ENCODE measurements at places on chromosomes 11 and 22.

- DNase-seq: no peak
These were observed 860 bp downstream of the PRMT3 start for GRCh38 chr11:20388096-20389055.

DNA sequence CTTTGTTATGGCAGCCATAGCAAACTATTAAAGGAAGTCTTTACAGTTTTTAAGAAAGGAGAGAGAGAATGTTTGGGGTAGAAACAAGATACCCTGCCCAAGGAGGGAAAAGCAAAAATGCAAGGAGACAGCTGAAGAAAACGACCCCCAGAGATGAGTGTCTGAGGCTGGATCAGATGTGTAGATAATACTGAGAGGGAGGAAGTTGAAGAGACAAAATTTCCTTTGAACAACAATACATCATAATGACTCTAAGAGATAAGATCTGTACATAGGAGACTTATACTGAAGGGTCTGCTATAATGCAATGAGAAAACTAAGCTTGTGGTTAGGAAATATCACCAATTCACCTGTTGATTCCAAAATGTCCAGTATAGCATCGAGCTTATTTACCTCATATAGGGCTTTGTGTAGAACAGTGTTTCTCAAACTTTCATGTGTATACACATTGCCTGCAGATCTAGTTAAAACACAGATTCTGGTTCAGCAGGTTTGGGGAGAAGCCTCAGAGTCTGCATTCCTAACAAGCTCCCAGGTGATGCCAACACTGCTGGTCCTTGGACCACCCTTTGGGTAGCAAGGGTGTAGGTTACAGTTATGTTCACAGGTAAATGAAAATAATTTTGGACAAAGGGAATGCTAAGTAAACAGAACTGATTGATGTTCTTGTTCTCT is 5.8 kb upstream of the CEP295 start:
- DNase-seq: no peak

DNA sequence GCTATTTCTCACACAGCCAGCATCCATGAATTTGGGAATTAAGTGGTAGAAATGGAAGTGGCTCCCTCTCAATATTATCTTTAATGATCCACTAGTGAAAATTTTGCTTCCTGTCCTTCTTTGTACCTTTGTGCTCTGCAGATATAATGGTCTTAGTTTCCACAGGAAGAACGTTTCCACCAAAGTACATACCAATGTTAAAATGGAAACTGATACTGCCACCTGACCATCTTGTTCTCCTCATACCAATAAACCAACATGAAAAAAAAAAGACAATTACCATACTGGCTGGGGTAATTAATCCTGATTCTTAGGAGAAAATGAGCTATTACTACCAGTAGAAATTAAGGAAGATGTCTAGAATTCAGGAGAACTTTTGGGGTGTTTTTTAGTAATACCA is 32.3 kb downstream of the C11orf65 start:
- DNase-seq: no peak

DNA sequence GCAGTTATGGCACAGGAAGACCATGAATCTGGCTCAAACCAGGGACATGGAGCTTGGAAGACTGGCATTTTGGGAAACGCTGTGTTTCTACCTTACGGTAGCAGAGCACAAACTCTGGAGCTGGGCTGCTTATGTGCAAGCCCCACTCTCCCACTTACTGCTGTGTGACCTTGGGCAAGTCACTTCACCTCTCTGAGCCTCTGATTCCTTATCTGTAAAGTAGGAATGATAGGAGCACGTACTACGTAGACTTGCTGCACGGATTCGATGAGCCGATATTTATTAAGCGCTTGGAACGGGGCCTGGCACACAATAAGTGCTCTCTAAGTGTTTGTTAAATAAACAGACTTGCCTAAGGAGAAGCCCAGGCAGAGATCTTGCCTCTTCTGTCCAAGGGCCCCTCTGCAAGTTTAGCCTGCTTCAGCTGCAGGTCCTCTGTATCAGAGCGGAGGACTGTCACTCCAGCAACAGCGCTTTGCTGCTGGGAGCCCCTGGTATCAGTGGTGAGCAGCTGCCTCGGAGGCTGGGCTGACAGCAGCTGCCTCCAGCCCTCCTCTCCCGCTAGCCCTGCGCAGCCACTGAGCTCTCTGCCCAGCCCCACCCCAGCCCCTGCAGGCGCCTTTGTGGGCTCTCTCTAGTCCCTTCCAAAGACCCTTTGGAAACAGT is 96.9 kb upstream of the ANO1 start:
- no peak for DNase-seq

- DNase-seq: peak; percentile 9
These were observed 16.6 kb downstream of the IL10RA start for GRCh38 chr11:118002541-118003423.

DNA sequence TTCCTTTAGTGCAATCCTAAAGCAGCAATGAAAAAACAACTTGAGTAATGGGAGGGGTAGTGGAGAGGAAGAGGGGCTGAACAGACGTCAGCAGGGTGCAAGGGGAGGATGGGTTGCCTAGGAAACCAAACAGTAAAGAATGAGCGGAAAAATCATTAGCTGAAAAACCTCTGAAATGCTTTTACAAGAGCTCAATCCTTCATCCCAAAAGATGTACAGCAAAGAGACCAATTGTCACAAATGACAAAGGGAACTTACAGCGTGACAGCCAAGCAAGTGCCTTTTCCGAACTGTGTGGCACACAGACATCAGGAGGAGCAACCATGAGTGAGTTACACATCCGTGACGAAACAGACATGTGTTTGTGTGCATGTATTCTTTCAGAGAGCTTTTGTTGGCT is 104.6 kb downstream of the SIK3 start:
- DNase-seq: peak; percentile 17

DNA sequence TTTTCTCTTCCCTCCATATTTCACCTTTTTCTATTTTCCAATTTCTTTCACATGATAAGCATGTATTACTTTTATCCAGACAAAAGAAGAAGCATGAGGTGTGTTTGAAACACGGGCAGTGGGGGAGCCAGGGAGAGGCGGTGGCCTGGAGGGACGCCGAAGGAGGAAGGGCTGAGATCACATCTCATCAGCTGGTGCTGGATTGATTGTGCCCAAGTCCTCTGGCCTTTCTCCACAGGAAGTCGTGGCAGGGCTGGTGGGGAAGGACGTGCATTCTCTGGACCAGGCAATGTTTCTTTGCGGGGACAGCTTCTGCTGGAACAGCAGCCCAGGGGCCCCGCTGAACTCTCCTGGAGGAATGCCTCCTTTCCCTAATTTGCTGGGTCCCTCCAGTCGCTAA is 82.9 kb downstream of the MIAT start:
- DNase-seq: no peak

DNA sequence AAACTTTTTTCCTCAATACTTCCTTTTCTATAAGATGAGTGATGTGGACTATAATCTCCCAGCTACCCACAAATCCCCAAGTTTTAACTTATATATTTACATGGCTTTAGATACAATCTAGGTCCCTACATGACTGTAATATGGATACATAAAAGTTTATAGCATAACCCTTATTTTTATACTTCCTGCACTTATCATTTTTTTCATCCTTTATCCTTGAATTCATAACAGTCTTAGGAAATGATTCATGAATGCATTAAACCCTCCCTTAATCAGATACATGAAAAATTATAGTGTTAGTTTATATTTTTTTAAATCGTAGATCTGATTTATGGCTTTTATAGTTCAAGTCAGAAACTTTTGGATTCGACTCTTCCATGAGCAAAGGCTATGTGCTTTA is 195.8 kb downstream of the MAML2 start:
- DNase-seq: peak; percentile 45

DNA sequence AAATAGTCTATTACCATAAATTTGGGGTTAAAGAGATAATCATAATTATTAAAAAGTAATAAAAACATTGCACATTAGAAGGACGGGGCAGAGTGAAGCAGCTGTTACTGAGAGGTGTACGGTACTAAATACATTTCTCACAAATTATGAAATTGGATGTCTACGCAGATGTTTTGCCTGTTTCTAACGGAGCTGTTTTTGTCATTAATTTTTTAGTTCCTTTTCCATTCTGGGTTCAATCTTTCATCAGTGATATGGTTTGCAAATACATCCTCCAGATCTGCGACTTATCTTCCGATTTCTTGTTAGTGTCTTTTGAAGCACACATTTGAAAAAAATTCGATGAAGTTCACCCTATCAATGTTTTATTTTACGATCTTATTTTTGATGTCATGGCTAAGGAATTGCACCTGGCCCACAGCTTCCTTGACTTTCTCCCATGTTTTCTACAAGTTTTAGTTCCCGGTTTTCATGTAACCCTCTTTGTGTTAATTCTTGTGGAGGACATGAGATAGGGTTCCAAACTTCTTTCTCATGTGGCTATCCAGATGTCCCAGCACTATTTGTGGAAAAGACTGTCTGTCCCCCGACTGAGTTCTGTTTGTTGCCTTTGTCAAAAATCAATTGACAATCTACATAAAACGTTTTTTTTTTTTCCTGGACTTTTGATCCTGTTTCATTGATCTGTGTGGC is 21.3 kb upstream of the KRTAP5-6 start:
- DNase-seq: no peak

DNA sequence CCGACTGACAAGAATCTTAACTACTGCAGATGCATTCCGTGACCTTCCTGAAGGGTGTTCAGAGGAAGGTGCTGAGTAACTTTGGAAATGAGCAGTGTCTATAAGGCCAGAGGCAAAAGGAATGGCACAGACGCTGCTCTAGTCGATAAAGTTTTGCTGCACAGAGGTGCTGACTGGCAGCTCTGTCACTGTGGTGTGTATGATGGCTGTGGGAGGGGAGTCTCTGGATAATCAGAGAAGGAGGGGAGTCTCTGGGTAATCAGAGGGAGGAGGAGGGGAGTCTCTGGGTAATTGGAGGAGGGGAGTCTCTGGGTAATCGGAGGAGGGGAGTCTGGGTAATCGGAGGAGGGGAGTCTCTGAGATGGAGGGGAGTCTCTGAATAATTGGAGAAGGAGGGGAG is 18.4 kb downstream of the PTDSS2 start:
- no peak for DNase-seq

- DNase-seq: no peak
These were observed 31.7 kb upstream of the TMPRSS4 start for GRCh38 chr11:118045191-118045590.

DNA sequence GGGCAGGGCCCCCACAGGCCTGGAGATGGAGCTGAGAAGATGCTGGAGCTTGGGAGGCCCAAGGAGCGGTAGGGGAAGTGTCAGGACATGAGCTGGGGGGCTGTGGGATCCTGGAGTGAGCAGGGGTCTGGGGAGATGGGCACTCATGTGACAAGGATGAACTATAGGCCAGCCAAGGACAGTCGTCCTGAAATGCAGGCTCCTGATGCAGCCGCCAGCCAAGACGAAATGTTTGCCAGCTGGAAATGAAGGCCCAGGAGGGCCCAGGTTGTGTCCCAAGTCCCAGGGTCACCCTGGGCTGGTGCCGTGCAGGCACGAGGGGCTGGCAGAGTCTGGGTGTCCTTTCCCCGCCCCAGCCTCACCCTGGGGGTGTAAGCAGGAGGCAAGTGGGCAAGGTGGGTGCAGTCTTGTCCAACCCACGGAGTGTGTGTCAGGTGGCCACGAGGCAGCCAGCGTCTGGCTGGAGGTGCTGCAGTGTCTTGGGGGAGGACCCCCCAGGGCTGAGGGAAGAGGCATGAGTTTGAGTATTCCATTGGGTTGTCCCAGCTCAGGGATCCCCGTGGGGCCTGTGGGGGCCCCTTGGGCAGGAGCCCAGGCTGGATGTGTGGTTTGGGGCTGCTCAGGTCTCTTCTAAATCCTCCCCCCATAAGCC is 21.4 kb downstream of the MRGPRG start:
- DNase-seq: no peak
